Thoracic aorta (tissue), 2 donors: ENCODE measurements at places on chromosomes 2 and 18.

DNA sequence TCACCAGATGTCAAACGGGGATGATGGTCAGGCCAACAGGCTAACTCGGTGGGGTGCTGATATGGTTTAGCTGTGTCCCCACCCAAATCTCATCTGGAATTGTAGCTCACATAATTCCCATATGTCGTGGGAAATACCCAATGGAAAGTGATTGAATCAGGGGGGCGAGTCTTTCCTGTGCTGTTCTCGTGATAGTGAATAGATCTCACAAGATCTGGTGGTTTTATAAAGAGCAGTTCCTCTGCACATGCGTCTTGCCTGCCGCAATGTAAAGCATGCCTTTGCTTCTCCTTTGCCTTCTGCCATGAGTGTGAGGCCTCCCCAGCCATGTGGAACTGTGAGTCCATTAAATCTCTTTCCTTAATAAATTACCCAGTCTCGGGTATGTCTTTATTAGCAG, 74.4 kb upstream of the YWHAQ start:
- no peaks in the 10 kb centered on the region for H3K36me3 ChIP-seq
- no peak overlapping the region for H3K4me3 ChIP-seq
- no peaks in the 10 kb centered on the region for H3K27me3 ChIP-seq
- DNase-seq = no peak
- H3K27ac ChIP-seq = no peak overlapping the region
- H3K4me1 ChIP-seq = no peaks in the 10 kb centered on the region

- H3K27me3 ChIP-seq = no peaks in the 10 kb centered on the region
- no peaks in the 10 kb centered on the region for H3K4me1 ChIP-seq
- DNase-seq = no peak
- no peak overlapping the region for H3K4me3 ChIP-seq
Measured at GRCh38 chr2:232008907-232009638, 47.6 kb downstream of the DIS3L2 start.

DNA sequence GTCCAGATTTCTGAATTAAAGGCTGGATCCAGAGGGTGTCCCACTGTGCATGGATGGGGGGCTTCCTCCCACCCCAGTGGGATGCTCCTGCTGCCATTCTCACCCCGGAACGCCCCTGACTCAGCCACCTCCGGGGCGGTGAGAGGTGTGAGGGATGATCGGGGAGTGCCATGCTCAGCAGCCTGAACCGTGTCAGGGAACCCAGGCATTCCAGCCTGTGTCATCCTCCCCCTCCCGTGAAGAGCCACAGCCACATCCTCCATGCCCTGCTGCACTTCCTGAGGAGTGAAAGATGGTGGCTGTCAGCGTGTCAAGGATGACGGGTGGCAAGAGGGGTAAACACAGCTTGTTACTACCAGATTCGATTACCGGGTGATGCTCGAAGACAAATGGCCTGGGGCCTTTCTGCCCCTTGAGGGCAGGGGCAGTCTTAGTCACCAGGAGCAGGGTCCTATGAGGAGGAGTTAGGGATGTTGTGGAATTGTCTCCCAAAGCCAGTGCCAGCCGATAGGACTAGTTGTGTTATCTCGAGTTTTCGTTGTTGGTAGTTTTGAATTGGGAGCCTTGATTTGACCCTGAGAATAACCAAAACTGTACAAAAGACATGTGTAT, 80.8 kb downstream of the TCF7L1 start:
- no peaks in the 10 kb centered on the region for H3K27me3 ChIP-seq
- peaks cover 13% of the 10 kb centered on the region for H3K4me1 ChIP-seq
- DNase-seq = no peak

DNA sequence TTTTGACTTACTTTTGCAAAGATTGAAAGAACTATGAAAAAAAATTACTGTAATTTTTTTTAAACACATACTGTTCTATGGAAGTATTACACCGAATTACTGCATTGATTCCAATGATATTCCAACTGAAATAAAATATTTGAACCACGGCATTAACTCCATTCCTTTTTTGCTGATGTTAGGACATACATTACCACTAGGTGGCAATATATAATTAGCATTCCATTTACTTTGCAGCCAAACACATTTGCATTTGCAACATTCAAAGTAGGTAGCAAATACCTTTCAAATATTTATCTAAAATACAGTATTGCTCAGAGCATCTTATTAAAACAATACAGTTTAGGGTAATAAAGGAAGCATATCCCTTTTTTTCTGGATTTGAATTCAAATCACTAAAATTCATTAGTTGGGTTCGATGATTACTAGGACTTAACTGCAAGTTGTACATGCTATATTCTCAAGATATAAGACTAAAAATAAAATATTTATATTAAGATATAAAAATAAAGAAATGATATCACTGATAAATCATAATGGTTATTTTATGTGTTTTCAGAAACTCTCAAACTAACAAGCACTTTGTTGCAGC, 31.3 kb downstream of the LANCL1 start:
- H3K27me3 ChIP-seq = no peaks in the 10 kb centered on the region
- DNase-seq = no peak
- H3K4me1 ChIP-seq = no peaks in the 10 kb centered on the region
- no peak overlapping the region for H3K4me3 ChIP-seq
- peaks cover under 1% of the 10 kb centered on the region for H3K36me3 ChIP-seq

- no peaks in the 10 kb centered on the region for H3K36me3 ChIP-seq
- no peak for DNase-seq
- H3K4me3 ChIP-seq = no peak overlapping the region
- H3K27ac ChIP-seq = no peak overlapping the region
- H3K4me1 ChIP-seq = no peaks in the 10 kb centered on the region
Measured at GRCh38 chr2:84388133-84388532, 70.9 kb downstream of the SUCLG1 start.
